ENCODE measurements at places on chromosomes 1 and 21. TPM values are rescaled to one million over a fixed set of nuclear protein-coding genes. Genes with fewer than 3 reads are reported as not detected.

- peaks cover 67% of the 10 kb centered on the region for H3K4me1 ChIP-seq
- DNase-seq: no peak
- peak overlapping the region; percentile 95 for H3K27ac ChIP-seq
- peaks cover 2% of the 10 kb centered on the region for H3K36me3 ChIP-seq
- no peaks in the 10 kb centered on the region for H3K27me3 ChIP-seq
- peak overlapping the region; percentile 61 for H3K4me3 ChIP-seq
Measured at GRCh38 chr1:198929111-198929604, 290.3 kb downstream of the PTPRC start.

DNA sequence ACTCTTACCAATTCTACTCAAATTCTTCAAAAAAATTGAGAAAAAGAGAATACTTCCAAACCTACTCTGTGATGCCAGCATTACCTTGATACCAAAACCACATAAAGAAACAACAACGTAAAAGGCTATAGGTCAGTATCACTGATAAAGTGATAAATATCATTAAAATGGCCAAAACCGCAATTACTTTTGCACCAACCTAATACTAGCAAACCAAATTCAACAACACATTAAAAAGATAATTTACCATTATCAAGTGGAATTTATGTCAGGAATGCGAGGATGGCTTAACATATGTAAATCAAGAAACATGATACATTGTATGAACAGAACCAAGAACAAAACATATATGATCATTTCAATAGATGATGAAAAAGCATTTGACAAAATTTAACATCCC is 7.0 kb downstream of the SPAG17 start:
- no peak overlapping the region for H3K4me3 ChIP-seq
- H3K27me3 ChIP-seq: no peaks in the 10 kb centered on the region
- H3K27ac ChIP-seq: no peak overlapping the region
- peaks cover 8% of the 10 kb centered on the region for H3K36me3 ChIP-seq
- H3K4me1 ChIP-seq: no peaks in the 10 kb centered on the region

GRCh38 chr21:32994305-32994704 is 31.4 kb upstream of the OLIG2 start:
- H3K36me3 ChIP-seq: no peaks in the 10 kb centered on the region
- no peak for DNase-seq
- H3K27ac ChIP-seq: no peak overlapping the region
- no peaks in the 10 kb centered on the region for H3K4me1 ChIP-seq
- no peak overlapping the region for H3K4me3 ChIP-seq

DNA sequence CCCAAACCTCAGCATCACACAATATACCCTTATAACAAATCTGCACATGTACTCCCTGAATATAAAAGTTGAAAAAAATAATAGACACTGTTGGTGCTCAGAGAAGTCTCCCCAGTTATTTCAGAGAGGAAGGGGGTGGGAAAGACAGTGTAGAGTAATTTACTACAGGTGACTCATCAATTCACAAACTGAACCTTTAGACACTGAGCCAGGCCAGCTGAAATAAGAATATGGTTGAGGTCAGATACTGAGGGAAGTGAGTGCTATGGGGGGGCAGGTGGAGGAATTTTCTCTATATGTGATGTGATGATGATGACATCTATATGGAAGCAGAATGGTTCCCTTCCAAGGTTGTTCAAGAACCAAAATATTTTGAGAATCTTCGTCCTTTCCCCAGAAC is 50.1 kb downstream of the MRPL39 start:
- H3K36me3 ChIP-seq: no peaks in the 10 kb centered on the region
- H3K4me1 ChIP-seq: peaks cover 8% of the 10 kb centered on the region
- H3K4me3 ChIP-seq: no peak overlapping the region
- no peak for DNase-seq
- no peaks in the 10 kb centered on the region for H3K27me3 ChIP-seq

GRCh38 chr1:181097242-181097641 is 8.7 kb downstream of the IER5 start:
- H3K4me1 ChIP-seq: peaks cover 96% of the 10 kb centered on the region
- H3K27ac ChIP-seq: no peak overlapping the region
- no peaks in the 10 kb centered on the region for H3K27me3 ChIP-seq
- H3K4me3 ChIP-seq: no peak overlapping the region
- DNase-seq: no peak

GRCh38 chr1:89908672-89909436 is 86.1 kb upstream of the ZNF326 start:
- peak overlapping the region; percentile 56 for H3K27ac ChIP-seq
- H3K27me3 ChIP-seq: no peaks in the 10 kb centered on the region
- no peak overlapping the region for H3K4me3 ChIP-seq
- DNase-seq: no peak
- peaks cover 76% of the 10 kb centered on the region for H3K4me1 ChIP-seq

The VWA1 gene
- 27.2 TPM for total RNA-seq
